NCI-H2029 (cell line): ENCODE measurements at places on chromosomes 4 and X.

- DNase-seq, result no peak
These were observed 129.6 kb downstream of the DCLK2 start for GRCh38 chr4:150207871-150208270.

GRCh38 chrX:112536544-112536943, 143.2 kb downstream of the LHFPL1 start:
- no peak for DNase-seq

DNA sequence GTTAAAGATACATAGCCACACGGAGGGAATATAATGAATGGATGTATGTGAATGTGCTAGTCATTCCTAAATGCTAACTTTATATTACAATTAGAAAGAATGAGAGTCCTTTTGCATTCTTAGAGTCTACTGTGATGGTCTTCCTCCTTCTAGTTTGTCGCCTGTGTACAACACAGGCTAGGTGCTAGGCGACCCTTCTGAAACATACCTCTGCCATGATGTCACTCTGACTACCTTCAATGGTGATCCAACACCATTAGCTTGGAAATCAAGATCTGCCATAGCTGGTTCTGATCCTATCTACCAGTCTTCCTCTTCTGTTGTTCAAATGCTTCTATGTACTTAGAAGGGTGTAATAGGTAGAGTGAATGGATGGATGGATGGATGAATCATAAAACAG, 151.2 kb downstream of the MGST2 start:
- no peak for DNase-seq

- DNase-seq, result peak; percentile 4
These were observed 159.9 kb downstream of the TRIML1 start for GRCh38 chr4:188299161-188299560.

DNA sequence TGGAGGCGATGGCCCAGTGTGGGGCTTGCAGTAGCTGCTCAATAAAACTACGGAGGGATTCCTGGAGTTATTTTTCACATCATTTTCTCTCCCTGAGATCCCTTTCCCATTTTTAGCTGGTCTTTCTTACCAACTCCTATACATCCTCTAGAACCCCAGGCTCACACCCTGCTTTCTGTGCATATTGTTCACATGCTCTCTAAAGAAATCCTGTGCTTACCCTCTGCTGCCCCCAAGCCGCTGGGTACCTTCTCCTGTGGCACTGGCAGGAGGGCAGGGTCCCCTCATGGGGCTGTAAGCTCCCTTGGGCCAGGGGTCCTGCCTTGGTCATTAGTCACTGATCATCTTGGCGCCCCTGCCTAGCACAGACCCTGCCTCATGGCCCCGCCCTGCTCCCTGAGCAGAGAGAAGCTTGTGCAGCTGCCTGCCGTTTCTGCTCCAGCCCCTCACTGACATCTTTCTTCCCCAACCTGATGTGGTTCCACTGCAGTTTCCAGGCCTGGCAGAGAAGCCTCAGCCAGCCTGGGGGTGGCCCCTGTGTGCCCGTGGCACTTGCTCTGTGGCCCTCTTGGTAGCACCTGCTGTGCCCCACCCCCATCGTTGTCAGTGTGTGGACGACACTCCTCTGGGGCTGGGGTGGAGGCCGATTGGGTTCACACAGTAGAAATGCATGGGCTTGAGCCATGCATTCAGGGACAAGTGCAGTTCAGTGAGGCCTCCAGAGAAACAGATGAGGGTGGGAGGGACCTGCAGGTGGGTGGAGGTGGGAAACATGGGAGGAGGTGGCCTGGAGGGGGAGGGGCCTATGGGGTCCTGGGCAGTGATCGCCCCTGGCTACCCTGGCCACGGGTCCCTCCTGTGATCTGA, 69.5 kb downstream of the WFS1 start:
- DNase-seq, result no peak

- DNase-seq, result no peak
These were observed 34.1 kb upstream of the TNIP3 start for GRCh38 chr4:121198251-121198650.

GRCh38 chrX:152813206-152813605, 17.4 kb downstream of the CETN2 start:
- DNase-seq, result no peak

GRCh38 chr4:2925931-2926860, 37.0 kb downstream of the NOP14 start:
- no peak for DNase-seq

DNA sequence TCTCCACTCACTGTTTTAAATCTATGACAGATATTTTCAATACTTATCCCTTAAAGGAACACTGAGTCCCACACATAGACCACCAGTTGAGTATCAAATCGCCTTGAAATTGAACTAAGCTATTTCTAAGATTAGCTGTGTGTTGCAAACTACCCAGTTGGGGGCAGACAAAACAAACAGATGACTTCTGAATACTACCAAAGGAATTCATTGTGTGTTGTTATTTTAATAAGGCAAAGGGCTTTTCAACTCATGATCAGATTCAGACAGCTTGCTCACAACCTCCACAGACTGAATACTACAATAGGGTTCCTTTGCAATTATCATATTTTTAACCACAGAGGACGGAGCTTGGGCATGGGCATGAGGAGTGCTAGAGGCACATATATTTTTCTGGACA, 283.0 kb upstream of the GPC4 start:
- no peak for DNase-seq

- DNase-seq, result no peak
These were observed 338 bp upstream of the KLHL2 start for GRCh38 chr4:165207016-165207430.

GRCh38 chr4:31160146-31160545, 440.0 kb downstream of the PCDH7 start:
- no peak for DNase-seq

DNA sequence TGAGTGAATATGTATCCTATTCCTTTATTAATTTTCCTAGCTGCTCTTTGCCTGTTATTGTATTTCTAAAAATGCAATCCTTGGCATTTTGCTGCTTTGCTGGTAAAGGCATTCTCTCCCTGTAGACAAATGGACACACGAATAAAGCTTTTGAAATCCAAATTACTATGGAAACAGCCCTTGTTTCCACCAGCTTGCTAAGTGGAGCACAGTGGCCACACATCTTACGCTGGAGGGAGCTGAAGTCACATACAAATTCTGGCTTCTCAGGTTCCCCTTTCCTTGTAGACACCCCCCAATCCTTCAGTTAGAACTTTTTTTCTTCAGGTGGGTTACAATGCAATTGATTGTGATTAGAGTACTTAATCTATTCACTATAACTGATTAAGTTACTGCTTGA, 66.2 kb downstream of the AGA start:
- DNase-seq, result no peak

DNA sequence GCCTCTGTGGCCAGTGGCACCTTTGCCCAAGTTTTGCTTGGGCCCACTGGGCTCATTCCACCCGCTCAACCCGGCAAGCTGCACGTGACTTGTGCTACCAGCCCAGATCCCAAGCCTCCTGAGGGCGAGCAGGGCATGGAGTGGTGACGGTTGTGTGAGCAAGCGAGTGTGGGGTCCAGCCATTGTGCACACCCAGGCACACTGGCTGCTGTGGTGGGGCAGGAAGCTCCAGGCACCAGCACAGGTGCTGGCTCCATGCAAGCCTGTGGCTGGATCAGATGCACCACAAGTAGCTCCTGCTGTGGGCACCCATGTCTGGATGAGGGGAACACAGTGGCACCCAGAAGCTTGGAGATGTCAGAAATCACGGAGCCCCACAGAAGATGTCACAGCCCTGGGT, 557.0 kb upstream of the GNPDA2 start:
- DNase-seq, result no peak

- DNase-seq, result no peak
These were observed 42.4 kb downstream of the DCUN1D4 start for GRCh38 chr4:51885363-51885762.

- DNase-seq, result no peak
These were observed 74.6 kb upstream of the AP1S2 start for GRCh38 chrX:15929194-15929593.

DNA sequence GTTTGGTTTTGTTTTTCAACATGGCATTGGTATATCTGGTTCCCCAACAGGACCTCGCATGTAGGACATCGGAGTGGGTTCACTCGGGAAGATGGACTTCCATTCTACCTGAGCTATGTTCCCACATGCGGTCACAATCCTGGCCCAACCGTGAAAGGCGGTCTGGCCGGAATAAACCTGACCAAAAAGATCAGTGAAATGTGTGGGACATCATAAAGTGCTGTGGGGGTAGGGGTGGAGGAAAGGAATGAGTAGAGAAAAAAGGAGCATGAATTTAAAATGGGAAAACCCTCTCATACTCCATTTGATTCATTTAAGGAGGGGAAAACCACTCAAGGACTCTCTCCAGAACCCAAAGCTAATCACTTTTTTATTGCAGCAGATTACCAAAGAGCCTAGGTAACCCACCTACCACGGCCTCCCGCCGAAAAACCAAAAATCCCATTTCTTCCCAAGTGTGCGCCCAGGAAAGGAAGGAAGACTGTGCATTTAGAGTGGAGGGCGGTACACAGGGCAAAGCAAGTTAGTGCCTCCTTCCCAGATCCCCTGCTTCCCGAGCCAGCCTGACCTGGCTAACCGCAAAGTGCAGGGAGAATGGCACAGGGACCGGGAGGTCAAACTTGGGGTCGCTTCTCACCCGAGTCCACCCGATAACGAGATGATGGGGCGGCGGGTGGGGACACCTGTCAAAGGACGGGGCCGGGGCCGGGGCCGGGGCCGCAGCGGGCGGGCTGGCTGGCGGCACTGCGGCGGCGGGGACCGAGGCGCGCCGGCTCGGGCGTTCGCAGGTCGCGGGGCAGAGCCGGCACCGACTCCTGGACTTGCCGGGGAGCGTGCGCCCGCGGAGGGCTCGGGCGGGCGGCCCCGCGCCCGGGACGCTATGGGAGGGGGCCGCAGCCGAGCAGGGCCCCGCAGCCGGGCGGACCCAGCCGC, 669 bp downstream of the TMEM150C start:
- DNase-seq, result no peak
